ENCODE measurements at places on chromosomes 2 and 18.

DNA sequence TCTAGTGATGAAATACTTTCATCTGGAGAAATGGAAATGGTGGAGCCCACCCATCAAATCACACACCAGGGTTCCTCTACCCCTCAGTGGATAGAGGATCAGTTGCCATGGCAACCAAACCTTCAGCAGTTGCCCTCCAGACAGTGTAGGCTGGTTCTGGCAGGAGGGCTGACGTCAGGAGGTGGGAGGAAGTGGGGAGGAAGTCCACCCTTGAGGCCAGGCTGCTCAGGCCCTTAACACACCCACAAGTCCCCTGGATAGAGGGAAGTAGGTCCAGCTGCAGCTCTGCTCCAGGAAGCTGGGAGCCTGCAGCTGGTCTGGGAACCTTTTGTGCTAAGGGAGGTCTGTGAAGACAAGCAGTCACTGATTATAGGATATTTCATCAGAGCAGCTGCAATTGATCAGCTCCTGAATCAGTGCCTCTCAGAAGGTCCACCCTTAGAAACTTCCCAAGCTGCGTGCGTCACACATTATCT lies 186.6 kb downstream of the MTX2 start:
- DNase-seq, result no peak

GRCh38 chr2:127829845-127830246 lies 18.9 kb upstream of the WDR33 start:
- no peak for DNase-seq

- no peak for DNase-seq
These were observed 70.6 kb upstream of the PSMD14 start for GRCh38 chr2:161237392-161238264.

DNA sequence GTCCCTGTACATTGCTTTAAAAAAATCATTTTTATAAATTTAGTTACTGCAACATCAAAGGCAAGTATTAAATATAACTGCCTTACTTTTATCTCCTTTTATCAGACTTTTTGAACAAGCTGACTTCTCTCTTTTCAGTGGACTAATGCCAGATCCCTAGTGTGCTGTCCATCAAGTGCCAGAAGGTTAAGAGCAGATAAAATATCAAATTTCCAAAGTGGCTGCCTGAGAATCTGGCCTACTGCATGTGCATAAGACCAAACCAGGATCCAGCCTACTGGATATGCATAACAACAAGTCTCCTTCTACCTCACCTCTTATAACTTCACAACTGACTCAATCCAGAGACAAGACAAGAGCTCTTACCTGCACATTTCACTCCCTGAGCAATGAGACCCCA lies 59.8 kb upstream of the CHRNA1 start:
- no peak for DNase-seq

DNA sequence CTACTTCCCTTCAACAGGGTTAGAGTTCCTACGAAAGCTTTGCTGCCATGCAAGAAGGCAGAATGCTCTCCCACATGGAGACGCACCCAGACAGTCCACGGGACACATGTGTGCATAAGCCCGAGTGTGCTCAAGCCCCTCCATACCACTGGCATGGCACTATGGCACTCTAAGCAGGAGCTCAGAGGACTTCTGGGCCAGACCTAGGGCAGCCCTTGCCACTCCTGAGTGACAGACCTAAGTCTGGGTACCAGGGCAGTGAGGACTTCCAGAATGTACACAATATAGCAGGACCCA lies 11.4 kb upstream of the ARID5A start:
- DNase-seq, result no peak

GRCh38 chr2:172613615-172614231 lies 57.8 kb downstream of the PDK1 start:
- DNase-seq, result no peak

DNA sequence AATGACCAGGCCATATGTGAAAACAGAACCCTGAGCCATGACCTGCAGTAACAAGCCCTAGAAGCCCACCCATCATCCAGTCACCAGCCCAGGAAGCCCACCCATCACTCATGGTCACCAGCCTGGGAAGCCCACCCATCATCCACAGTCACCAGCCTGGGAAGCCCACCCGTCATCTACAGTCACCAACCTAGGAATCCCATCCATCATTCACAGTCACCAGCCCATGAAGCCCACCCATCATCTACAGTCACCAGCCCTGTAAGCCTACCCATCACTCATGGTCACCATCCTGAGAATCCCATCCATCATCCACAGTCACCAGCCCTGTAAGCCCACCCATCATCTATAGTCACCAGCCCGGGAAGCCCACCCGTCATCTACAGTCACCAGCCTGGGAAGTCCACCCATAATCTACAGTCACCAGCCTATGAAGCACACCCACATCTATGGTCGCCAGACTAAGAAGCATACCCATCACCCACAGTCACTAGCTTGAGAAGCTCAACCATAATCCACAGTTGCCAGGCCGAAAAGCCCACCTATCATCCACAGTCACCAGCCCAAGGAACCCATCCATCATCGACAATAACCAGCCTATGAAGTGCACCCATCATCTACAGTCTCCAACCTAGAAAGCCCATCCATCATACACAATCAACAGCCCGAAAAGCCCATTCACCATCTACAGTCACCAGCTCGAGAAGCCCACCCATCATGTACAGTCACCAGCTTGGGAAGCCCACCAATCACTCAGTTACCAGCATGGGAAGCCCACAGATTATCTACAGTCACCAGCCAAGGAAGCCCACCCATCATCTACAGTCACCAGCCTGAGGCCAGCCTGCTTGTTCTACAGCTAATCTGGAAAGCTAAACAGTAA lies 91.9 kb downstream of the TWIST2 start:
- DNase-seq, result no peak

DNA sequence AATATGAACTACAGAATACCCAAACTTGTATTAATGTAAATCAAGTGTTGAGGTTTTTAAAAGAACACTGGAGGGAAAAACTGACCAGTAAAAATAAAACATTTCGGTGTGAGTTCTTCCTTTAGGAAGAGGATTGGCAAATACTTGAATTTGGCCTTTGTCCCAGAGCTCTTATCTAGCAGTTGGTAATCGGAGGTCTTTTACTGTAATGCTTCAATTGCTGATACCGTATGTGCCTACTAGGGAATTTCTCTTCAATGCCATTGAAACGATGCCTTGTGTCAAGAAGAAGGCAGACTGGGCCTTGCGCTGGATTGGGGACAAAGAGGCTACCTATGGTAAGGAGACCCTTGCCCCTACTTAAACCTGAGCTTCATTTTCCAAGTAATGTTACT lies 4.1 kb downstream of the RRM2 start:
- DNase-seq, result no peak

DNA sequence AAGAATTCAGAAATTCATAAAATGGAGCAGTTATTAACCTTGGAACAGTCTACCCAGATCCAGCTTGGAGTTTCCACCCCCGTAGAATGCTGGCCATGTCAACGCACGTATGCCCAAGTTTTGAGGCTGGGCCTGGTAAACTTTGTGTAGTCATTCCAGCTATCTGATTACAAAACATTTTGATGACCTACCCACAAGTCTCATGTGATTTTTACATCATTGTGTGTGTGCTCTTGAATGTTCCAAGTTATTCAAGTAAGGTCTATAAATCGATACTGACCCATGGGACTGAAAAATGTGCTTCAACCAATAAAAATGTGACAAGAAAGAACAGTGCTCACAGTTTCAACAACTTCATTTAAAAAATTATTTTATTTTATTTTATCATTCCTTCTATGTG lies 32.5 kb upstream of the ICOS start:
- no peak for DNase-seq

DNA sequence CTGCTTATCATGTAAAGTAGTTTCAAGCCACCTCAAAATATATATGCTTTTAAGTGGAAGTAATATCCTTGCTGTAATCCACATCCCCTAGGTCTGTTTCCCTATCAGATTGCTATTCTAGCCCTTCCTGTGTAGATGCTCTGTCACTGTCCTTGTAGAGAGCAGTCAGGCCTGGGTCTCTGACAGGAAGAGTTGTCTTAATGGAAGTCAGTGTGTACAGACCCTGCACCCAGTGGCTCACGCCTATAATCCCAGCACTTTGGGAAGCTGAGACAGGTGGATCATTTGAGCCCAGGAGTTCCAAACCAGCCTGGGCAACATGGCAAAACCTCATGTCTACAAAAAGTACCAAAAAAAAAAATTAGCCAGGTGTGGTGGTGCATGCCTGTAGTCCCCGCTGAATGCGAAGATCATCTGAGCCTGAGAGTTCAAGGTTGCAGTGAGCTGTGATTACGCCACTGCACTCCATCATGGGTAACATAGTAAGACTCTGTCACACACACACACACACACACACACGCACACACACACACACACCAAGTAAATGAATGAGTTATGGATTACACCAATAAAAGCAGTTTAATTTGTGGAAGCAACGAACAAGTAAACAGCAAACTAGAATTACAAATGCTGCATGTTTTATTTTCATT lies 70.2 kb upstream of the DSC1 start:
- DNase-seq, result no peak

DNA sequence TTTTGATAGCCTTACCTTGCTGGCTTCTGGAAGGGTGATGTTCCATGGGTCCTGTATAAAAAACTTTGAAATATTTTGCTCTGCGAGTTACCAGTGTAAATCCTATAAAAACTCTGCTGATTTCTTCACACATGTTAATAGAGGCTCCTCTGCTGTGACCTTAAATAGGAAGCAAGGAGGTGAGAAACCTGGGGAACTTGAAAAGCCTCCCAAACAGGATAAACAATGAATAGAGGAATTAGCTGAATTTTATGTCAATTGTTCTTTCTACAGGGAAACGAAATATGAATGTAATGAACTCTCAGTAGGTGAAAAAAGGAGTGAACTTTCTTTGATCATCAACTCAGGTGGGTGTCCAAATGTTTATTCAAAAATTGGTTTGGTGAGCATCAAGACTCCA lies 10.8 kb upstream of the CCL20 start:
- DNase-seq, result no peak

- DNase-seq, result no peak
These were observed 31.6 kb upstream of the SNORC start for GRCh38 chr2:232838406-232838874.

DNA sequence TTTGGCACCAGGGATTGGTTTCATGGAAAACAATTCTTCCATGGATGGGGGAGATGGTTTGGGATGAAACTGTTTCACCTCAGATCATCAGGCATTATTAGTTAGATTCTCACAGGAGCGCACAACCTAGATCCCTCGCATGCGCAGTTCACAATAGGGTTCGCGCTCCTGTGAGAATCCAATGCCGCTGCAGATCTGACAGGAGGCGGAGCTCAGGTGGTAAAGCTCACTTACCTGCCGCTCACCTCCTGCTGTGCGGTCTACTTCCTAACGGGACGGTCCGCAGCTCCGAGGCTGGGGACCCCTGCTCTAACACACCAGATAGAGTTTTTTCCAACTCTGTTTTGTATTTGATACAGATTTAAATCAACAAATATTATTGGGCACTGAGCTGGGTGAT lies 286.5 kb downstream of the MTX2 start:
- DNase-seq, result no peak

- DNase-seq, result no peak
These were observed 186.1 kb downstream of the HDAC4 start for GRCh38 chr2:239214725-239215124.

DNA sequence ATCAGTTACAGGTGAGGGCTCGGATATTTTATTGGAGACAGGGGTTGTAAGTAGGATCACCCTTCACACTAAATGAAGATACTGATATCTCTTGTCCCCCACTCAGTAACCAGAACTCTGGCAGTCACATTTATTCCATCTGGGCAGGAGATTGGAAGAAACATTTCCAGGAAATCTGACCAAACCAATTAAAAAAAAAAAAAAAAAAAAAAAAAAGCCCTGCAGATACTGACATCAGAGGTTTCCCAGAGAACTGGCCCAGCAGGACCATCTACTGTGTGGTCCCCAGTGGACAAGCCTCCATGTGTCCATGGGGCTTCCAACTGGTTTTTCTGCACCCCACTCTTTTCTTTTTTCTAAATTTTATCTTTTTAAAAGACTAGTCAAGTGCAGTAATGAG lies 41.3 kb downstream of the SH2D6 start:
- DNase-seq, result no peak

DNA sequence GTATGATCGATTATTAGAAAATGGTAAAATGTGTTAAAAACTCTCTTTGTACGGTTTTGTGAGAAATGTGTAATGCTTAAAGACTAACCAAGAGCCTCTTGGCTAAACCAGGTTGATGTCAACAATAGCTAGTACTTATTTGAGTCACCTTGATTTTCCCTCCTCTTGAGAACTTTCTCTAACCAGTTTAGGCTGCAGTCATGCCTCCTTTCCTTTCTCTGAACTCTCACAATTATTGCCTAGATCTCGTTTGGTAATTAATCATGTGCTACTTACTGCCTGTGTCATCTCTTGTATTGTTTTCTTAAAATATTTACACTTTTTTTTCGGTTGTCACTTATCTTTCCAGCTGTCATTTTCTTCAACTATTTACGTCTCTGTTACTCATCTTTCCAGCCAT lies 1.1 kb upstream of the EPC2 start:
- no peak for DNase-seq

GRCh38 chr2:226721541-226721940 lies 78.1 kb downstream of the IRS1 start:
- DNase-seq, result no peak

DNA sequence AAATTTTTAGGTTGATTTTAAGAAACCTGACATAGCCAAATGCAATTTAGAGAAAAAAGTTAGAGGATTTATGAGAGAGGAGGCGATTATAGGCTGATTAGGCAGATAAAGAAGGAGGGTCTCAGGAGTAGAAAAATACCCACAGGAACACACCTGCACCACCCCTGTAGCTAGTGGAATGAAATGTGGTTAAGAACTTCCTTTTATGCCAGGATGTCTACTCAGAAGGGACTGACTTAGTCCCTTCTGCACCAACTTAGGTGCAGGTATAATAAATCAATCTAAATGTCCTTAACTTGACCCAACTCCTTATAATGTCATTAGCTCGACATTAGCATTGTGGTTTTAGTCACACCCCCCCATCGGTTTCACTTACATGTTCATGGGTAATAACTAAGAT lies 1274.5 kb upstream of the TMEFF2 start:
- DNase-seq, result no peak

DNA sequence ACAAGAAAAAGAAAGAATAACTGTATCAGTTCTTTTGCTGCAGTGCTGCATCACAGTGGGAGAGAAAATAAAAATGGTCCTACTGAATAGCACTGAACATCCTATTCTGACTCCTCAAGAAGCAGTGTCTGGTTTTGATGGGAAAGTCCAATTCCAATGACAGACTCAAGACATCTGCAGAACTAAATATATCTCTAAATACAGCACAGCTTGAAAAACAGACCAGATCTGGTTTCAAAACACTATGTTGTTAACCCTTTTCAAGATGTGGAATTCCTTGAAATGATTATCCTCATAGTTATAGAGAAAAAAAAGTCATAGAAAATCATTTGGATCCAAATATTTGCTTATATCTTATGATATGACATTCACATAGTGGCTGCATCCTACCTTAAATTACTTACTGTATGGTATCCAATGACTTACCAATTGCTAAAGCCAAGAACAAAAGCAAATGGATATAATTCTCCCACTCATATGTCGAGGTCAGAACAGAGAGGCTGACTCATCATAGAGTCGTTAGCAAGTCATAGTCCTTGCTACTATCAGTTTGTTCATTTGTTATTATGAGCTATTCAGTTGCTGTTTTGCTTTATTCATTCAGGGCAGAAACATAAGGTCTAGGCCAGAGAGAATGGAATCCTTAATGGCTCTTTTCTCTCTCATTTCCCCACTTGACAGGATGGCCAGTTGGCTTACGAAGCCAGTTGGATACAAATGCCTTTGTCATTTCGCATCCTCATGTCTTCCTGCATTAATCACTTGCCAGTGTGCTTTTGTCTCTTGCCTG lies 62.5 kb upstream of the ACVR2A start:
- no peak for DNase-seq
